ENCODE measurements at places on chromosomes 7 and 10.

DNA sequence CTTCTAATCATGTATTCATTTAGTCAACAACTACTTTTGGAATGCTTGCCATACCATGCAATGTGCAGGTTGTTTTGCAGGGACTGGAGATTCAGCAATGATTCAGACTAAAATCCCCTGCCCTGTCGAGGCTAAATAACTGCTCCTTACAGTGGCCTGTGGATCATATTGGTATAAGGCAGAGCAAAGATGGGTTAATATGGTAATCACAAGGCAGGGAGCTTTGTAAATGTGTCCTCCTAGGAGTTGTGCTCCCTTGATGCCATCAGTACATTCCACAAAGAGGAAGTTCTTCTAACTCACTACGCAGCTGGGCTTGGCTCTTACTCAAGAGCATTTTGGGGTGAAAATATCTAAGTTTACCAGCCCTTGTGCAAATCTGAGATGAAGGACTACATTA is 614 bp upstream of the IFIT2 start:
- no peak for DNase-seq

GRCh38 chr10:120453886-120454285 is 3.1 kb upstream of the PLPP4 start:
- peak; percentile 7 for DNase-seq

GRCh38 chr10:131081376-131081775 is 230.1 kb downstream of the TCERG1L start:
- no peak for DNase-seq

DNA sequence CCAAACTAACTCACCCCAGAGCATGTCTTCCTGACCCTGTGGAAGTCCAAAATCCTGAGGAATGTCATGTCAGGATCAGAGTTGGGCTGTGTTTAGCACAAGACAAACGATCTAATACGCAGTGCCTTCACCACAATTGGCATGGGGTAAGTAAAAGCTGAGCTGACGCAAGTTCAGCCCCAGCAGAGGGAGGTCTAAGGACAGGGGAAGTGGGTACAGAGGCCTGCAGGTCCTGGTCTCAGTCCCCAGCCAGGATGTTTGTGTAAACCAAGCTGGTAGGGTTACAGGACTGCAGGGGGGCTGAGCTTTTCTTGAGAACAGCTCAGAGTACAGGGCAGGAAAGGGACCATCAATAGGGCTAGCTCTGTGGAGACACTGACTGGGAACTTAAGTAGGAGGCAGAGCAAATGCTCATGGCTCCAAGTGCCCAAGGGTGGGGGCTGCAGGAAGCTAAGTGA is 5.3 kb upstream of the KCNIP2 start:
- no peak for DNase-seq

DNA sequence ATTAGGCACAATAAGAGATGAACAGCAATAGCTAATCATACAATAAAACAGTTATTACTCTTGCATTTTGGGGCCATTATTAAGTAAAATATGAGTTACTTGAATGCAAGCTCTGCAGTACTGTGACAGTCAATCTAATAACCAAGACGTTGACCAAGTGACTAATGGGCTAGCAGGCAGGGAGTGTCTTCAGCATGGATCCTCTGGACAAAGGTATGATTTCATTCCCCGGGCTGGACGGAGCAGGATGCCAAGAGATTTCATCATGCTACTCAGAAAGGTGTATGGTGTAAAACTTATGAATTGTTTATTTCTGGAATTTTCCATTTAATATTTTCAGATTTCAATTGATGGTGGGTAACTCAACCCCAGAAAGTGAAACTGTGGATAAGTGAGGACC is 80.9 kb downstream of the SHH start:
- DNase-seq: no peak

- DNase-seq: no peak
Observed at GRCh38 chr10:117254774-117255735, 14.1 kb downstream of the SLC18A2 start.

DNA sequence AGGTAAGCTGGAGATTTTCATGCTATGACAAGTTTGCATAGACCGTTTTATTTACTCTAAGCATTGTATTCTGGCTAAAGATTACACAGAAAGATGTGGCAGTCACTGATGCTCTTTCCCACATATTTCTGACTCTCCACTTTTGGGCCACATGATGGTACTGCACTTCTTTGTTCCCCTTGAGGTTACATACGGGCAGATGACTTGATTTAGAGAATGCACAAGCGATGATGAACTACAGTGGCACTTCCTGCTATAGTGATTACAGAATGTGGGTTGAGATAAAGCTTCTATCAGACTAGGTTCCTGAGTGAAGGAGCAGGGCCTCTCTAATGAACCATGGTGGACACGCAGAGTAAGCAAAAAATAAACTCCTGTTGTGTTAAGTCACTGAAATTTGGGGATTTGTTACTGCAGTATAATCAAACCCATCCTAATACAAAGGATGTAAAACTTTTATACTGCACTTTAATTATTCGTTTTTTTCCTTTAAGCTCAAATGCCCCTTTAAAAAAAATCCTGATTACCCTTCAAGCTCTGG is 177.9 kb downstream of the TAX1BP1 start:
- no peak for DNase-seq

GRCh38 chr10:124820121-124820520 is 18.5 kb downstream of the ABRAXAS2 start:
- no peak for DNase-seq

DNA sequence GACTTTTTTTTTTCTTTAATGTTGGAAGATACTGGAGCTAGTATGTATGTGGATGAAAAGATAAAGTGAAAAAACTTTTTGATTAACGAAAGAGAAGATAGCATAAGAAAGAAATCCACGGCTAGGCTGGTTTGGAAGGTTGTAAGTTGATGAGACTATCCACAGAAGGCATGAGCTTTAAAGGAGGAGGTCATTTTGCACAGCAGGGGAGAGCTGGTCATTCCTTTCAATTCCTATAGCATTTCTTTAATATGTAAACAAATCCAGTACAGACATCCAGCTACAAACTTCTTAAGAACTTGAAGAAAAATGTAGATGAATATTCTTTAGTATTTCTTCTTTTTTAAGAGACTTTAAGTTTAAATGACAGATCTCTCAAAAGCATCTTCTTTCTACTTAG is 281.3 kb downstream of the CACNA2D1 start:
- no peak for DNase-seq

DNA sequence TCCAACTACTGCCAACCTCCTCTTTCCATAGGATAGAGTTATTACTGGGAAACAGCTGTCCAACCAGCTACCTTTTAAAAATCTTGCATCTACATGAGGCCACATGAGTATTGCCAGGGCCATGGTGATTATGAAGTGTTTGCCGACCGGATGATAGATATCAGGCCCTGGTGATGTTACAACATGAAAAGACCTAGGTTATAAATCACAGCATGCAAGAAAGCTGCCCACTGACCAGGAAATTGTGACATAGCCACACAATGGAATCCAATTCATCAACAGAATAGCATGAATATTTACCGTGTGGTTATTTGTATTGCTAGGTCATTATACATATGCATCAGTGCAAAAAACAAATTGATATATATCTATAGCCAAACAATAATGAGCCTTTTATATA is 517.0 kb downstream of the INHBA start:
- no peak for DNase-seq

All from GM12864 (cell line).